Brain (organoid and tissue), 16 donors: ENCODE measurements at places on chromosomes 12 and 14. TPM values are rescaled to one million over a fixed set of nuclear protein-coding genes. Genes with fewer than 3 reads are reported as not detected.

The CRIP1 gene
- 195 TPM for polyA plus RNA-seq

The PLEKHH1 gene
- 43.3 TPM for polyA plus RNA-seq

The RASSF9 gene
- 0.10 TPM for polyA plus RNA-seq

The TMEM253 gene
- polyA plus RNA-seq = 0.29 TPM

The RNU4-1 gene
- not detected for polyA plus RNA-seq

The AQP2 gene
- not detected for polyA plus RNA-seq

The SIX1 gene
- polyA plus RNA-seq = 68.4 TPM

The TAS2R8 gene
- not detected for polyA plus RNA-seq

The ZNF740 gene
- 11.0 TPM for polyA plus RNA-seq

The PRKD1 gene
- 10.4 TPM for polyA plus RNA-seq

The FAM222A gene
- polyA plus RNA-seq = 27.7 TPM

The DACT1 gene
- polyA plus RNA-seq = 1.5 TPM

The AKAP6 gene
- 7.0 TPM for polyA plus RNA-seq

The SPTB gene
- polyA plus RNA-seq = 6.2 TPM

The NOVA1 gene
- polyA plus RNA-seq = 27.6 TPM

The BICDL1 gene
- polyA plus RNA-seq = 22.9 TPM

The NOXRED1 gene
- not detected for polyA plus RNA-seq

The COCH gene
- 43.7 TPM for polyA plus RNA-seq

The PPFIA2 gene
- polyA plus RNA-seq = 5.5 TPM

The GNB3 gene
- 4.8 TPM for polyA plus RNA-seq

The KRT2 gene
- polyA plus RNA-seq = not detected

The GPR65 gene
- 0.07 TPM for polyA plus RNA-seq

The A2M gene
- 210 TPM for polyA plus RNA-seq

The CCDC60 gene
- not detected for polyA plus RNA-seq

The CLMN gene
- polyA plus RNA-seq = 10.7 TPM

The AHNAK2 gene
- polyA plus RNA-seq = 6.6 TPM

The C12orf60 gene
- 5.4 TPM for polyA plus RNA-seq

The CCDC38 gene
- not detected for polyA plus RNA-seq

The C12orf54 gene
- polyA plus RNA-seq = not detected

The MAP3K9 gene
- polyA plus RNA-seq = 8.5 TPM

The KLHL33 gene
- polyA plus RNA-seq = not detected

The PRH2 gene
- not detected for polyA plus RNA-seq

The ADCY4 gene
- polyA plus RNA-seq = 1.8 TPM

The CMKLR1 gene
- 1.6 TPM for polyA plus RNA-seq

The NEUROD4 gene
- polyA plus RNA-seq = not detected

The SRSF5 gene
- polyA plus RNA-seq = 71.5 TPM

The POTEG gene
- polyA plus RNA-seq = not detected

The KRT6A gene
- not detected for polyA plus RNA-seq

The C2CD5 gene
- polyA plus RNA-seq = 12.1 TPM

The OTX2 gene
- polyA plus RNA-seq = not detected

The MYF5 gene
- not detected for polyA plus RNA-seq

The FOXN4 gene
- 9.0 TPM for polyA plus RNA-seq

The ACOT6 gene
- not detected for polyA plus RNA-seq

The HPD gene
- polyA plus RNA-seq = 0.31 TPM

The NTS gene
- not detected for polyA plus RNA-seq

The SPIC gene
- not detected for polyA plus RNA-seq

The RASAL1 gene
- polyA plus RNA-seq = 12.3 TPM

The KITLG gene
- polyA plus RNA-seq = 21.0 TPM

The OASL gene
- polyA plus RNA-seq = 1.1 TPM

The PRPH gene
- polyA plus RNA-seq = 166 TPM
